ENCODE measurements at places on chromosomes 6 and 20.

GRCh38 chr6:134797400-134798113, 152.3 kb downstream of the ALDH8A1 start:
- DNase-seq, result no peak

GRCh38 chr6:90083891-90084290, 189.6 kb downstream of the GJA10 start:
- DNase-seq, result no peak

DNA sequence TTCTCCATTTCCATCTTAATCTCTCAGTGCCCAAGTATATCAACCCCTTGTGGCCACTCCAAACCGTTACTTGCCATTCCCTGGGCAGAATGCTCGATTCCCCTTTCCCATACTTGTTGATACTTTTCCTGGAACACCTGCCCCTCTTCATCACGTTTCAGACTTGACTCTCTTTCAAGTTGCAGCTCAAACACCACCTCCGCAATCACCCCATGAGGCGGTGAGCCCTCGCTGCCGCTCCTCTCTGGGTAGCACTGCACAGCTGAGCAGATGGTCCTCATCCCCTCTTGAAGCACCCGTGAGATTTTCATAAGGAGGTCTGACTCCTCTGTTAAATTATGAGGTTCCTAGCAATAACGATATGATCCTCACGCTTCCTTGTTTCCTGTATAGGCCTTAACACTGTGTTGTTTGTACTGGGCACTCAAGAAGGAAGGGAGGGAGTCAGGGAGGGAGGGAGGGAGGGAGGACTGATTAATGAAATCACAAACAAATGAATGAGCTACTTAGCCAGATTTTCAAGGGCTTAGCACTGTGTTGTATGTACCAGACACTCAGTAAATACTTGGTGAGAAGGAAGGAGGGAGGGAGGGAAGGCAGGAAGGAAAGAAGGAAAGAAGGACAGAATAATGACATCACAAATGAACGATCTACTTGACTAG, 8.0 kb upstream of the UQCC2 start:
- peak; percentile 89 for DNase-seq

DNA sequence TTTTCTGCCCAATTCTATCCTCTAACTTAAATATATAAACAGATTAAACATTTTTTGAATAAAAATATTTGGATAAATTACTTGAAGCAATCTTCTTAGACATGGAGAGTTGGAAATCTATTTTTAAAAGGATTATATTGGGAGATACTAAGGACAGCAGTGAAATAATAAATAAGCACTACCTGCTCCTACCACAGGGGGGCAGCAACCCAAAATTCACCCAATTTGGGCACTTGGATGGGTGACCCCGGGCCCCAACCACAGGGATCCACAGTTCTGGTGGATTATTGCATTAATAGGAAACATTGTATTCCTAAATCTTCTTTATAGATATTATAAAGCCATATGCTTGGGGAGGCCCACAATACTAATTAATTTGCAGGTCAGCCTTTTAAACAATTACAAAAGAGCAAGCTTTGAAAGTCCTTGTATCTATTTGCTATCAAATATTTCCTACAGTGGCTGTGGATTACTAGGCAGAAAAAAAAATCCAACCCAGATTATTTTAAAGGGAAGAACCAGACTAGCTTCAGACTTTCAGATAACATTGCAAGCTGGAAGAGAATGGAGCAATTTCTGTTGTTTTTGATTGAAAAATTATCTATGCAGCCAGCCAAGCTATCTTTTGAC, 66.4 kb upstream of the PDE10A start:
- DNase-seq, result no peak

GRCh38 chr20:44742304-44743079, 3.2 kb upstream of the KCNK15 start:
- DNase-seq, result no peak

- DNase-seq, result no peak
Observed at GRCh38 chr6:42315991-42316970, 98.6 kb upstream of the MRPS10 start.

DNA sequence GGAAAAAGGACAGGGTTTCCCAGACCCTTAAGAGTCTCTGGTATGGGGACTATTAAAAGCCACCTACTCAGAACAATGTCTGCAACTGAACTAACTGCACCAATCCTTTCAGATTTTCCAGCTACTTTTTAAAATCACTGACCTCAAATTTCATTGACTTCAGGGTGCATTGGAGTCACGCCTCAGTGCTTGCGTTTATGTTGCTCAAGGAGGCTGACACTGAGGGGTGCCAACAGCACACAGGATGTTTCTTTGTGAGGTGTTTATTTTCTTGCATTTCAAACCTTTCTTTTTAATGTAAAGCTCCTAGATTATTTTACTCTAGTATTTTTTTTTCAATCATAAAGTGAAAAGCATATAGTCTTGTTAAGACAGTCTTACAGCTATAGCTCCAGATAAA, 402.0 kb upstream of the SLC35B3 start:
- no peak for DNase-seq

- no peak for DNase-seq
Observed at GRCh38 chr6:548091-548490, 108.8 kb downstream of the HUS1B start.
